ENCODE measurements at places on chromosomes 7 and 10.
A peak's percentile ranks its signal among the peaks of the same experiment; 100 is the strongest.

GRCh38 chr7:51158211-51158610, 158.4 kb downstream of the COBL start:
- DNase-seq, result no peak

GRCh38 chr10:6083523-6084475, 5.0 kb upstream of the RBM17 start:
- no peak for DNase-seq

GRCh38 chr7:100482728-100483089, 1.0 kb upstream of the NYAP1 start:
- no peak for DNase-seq

GRCh38 chr7:159027789-159028507, 116.7 kb downstream of the VIPR2 start:
- DNase-seq, result peak; percentile 15

DNA sequence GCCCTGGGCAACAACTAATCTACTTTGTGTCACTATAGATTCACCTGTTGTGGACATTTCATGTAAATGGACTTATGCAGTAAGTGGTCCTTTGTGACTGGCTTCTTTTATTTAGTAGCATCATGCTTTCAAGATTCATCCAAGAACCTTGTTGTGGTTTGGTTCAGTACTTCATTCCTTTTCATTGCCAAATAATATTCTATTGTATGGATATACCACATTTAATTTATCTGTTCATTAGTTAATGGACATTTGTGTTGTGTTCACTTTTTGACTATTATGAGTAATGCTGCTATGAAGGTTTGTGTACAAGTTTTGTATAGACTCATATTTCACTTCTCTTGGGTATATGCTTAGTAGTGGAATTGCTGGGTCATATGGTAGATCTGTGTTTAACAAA, 27.8 kb downstream of the BPGM start:
- DNase-seq, result no peak

DNA sequence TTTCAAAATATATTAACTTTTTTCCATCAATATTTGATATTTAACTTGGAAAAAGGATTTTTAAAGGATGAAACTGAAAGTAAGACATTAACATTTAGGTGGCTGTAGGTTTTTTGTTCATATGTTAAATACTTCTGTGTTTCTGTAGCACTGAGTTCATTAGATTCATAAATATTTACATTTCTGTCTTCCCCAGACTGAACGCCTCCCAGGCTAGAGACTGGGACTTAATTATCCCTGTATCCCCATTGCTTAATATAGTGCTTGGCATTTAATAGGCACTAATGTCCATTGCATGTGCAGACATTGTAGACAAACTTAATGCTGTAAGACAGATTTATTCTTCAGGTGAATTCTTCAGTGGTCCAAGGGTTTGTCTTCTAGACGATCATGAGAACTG, 7.4 kb downstream of the PTPN12 start:
- DNase-seq, result no peak

DNA sequence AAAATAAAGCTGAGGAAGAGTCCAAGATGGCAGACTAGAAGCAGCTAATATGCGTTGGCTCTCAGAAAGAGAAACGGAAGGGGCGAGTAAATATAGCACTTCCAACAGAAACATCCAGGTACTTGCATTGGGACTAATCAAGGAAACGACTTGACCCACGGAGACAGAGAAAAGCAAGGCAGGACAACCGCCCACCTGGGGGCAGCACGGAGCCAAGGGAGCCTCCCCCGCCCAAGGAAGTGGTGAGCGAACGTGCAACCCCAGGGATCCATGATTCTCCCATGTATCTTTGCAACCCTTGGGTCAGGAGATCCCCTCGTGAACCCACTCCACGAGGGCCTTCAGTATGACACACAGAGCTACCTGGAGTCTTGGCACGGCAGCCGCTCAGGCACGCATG, 45.4 kb upstream of the GRM3 start:
- no peak for DNase-seq

- DNase-seq, result no peak
Observed at GRCh38 chr7:85693326-85693725, 506.5 kb upstream of the SEMA3D start.

DNA sequence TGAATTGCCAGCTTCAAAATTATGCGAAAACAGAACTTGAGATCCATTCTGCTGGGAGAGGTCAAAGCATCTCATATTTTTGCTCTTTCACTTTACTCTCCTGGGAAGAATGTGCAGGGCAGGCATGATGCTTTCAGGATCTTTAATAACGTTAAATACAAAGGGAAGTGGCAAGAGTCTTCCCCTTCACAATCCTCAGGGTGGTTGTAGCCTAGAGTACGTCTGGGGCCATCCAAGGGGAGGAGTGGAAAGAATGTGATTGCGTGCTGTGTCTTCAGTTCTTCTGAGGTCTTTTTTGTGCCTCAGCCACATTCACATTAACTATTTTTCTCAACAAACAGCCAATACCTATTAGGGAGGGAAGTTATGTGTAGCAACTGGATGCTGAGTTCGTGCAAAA, 207.3 kb downstream of the HGF start:
- DNase-seq, result no peak

GRCh38 chr7:26508481-26508880, 216.8 kb downstream of the SNX10 start:
- DNase-seq, result no peak

DNA sequence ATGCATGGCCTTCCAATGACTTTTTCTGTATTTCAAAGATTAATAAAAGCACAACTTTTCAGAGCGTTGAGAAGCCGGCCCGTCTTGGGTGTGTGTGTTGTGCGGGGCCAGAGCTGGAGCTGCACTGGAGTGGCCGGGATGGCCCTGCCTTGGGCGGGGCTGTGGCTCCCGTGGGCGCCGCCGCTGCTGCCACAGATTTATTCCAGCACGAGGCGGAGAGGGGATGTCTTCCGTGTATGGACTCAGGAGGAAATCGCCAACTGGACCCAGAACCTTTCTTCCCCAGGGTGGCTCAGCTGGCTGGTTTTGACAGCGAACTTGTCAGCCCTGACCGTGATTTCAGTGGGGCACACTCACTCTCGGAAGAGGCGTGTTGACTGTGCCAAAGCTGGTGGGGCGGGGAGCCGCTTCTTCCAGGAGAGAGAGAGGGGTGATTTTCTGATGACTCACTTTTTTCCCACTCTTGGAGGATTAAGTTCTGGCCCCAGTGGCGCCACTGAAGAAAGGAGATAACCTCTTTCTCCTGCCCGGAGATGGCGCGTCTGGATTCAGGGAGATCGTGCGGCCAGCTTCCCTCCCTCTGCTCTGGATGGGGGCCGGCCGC, 72.4 kb downstream of the DNAJB6 start:
- no peak for DNase-seq

GRCh38 chr7:73844848-73845460, 2.6 kb upstream of the METTL27 start:
- no peak for DNase-seq

- no peak for DNase-seq
Observed at GRCh38 chr7:81161451-81162075, 242.7 kb upstream of the SEMA3C start.

- DNase-seq, result no peak
Observed at GRCh38 chr10:105189463-105189800, 548.3 kb downstream of the SORCS3 start.

DNA sequence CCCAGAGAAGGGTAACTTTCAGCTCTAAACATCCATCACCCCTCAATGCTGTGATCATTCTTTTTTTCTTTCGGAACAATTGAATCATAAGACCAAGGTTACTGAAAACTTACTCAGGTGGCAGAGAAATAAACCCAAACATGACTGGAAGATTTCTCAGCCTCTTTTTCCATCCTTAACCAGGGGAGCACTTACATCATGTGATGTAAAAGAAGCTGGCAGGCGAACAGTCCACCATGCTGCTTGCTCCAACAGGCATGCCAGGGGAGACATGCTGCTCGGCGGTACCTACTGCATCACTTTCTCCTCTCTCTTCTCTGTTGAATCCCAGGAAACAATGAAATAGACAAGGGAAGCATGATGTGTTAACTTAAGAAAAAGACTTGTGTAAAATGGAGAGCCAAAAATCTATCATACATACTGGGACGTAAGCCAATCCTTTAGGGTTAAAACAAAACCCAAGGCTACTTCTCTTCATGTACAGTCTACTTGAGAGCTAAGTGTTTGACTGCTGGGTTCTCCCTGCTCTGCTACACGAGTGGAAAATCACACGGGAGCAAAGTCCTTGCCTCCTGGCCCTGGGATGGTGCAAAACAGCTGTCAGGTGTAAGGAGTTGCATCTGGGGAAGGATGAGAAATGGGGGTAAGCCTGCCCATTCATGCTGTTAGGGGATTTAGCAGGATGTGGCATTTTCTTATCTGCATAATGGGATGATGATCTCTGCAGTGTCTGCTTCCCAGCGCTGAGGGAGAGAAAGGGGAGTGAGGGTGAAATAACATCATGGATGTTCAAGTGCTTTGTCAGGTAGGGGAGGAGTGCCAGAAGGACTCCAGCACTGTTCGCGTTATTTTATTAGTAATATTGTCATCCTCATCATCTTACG, 64.3 kb upstream of the ZNF438 start:
- DNase-seq, result no peak

- no peak for DNase-seq
Observed at GRCh38 chr10:32412499-32412853, 33.5 kb upstream of the CCDC7 start.

- no peak for DNase-seq
Observed at GRCh38 chr7:111729483-111729882, 167.2 kb upstream of the IMMP2L start.

All from activated naive CD8-positive, alpha-beta T cell treated with anti-CD3 and anti-CD28 coated beads, Interleukin-2, amount 10 ng/mL, durations not matched to agents 7 days and 5 days (primary cell).